ENCODE measurements at places on chromosomes 4 and X.
A peak's percentile ranks its signal among the peaks of the same experiment; 100 is the strongest.

DNA sequence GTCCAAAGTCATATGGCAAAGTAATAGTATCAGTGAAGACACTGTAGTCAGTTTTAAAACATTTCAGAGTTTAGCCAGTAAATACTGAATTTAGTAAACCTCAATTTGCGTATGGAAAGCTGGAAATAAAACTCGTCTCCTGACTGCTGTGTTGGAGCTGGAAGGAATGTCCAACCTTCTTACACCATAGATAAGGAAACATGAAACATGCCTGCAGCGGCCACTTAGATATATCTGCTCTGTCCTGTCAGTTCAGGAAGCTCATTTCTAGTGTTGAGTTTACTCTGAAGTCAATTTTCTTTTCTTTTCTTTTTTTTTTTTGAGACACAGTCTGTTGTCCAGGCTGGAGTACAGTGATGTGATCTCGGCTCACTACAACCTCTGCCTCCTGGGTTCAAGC lies 21.2 kb downstream of the ARHGAP10 start:
- DNase-seq: no peak

GRCh38 chrX:122582280-122582974 lies 601.7 kb upstream of the GRIA3 start:
- DNase-seq: no peak

DNA sequence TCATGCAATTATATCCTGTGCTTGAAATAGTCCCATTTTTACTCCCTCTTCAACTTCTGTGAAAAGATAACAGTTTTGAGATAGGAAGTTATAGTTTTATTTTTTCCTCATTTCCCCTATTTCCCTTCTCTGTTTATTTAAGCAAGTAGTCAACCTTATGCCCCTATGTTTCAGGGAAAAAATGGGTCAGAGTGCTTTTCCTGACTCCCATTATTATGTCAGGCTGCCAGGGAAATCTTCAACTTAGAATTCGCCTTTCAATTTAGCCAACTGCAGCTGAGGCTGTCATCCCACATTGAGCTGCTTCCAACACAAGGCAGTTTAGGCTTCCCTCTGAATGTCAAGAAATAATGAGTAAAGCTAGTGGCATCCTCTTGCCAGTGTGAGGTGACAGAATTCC lies 42.3 kb downstream of the NXT2 start:
- DNase-seq: no peak

DNA sequence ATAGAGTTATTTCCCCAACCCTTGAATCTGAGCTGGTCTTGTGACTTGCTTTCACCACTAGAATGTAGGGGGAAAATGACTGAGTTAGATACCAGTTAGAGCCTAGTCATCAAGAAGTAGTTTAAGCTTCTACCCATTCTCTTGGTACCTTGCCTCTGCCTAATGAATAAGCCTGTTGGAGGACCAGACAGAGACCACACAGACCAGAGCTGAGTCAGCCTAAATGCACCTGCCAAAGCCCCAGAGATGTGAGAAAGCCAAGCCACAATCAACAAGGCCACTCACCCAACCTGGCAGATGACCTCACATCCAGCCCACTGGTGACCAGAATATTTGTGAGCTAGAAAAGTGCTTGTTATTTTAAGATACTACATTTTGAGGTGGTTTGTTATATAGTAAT lies 85.2 kb upstream of the DCLK2 start:
- no peak for DNase-seq

DNA sequence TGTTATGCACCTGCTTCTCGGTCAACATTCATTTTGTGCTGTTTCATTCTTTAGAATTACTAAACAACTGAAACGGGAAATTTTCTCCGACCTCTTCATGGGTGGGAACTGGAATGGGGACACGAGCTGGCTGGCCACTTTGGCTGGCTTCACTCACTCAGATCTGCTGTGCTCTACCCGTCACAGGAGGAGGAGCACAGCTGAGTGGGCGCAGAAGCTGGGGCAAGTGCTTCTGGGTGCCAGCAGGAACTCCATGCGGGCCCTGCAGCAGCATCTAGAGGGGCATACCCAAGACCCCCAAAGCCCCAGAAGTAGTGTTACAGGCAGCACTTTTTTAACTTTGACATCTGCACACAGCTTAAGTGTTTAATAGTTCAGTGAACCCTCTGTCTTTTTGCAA lies 109.6 kb downstream of the TMEM144 start:
- DNase-seq: no peak

GRCh38 chrX:31487951-31488350 lies 416.1 kb upstream of the FTHL17 start:
- DNase-seq: no peak

DNA sequence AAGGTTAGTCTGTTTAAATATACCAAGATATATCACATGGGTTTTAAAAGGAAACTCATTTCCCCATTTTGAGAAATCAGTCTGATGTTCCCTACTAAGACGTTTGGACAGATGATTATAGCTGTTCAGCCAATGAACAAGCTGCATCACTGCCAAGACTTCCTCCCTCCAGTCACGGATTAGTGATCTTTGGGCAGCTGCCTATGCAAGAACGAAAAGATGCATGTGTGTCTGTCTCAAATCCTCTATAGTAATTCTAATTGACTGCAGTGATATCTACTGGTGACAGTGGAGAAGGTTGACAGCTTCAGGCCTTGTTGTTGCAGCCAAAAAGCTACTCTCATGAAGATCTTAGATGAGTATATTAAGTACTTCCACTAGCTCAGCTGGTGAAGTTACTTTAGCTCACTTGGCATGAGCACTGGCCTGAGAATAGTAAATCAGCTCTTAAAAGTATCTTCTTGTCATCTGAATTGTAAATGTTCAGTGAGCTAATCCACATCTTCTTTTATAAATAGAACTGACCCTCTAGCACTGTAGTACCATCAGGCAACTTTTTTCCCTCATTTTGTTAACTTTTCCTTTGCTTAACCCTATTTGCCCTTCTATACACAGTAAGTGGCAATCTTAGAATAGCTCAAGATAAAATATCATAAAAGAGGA lies 134.5 kb upstream of the PCDH10 start:
- DNase-seq: no peak

GRCh38 chrX:103831803-103832544 lies at the start of gene RAB9B:
Gene RAB9B, minus strand, starts transcription at chrX:103832257. Its CDS starts 6,473 bp downstream, at chrX:103825784.
- no peak for DNase-seq

DNA sequence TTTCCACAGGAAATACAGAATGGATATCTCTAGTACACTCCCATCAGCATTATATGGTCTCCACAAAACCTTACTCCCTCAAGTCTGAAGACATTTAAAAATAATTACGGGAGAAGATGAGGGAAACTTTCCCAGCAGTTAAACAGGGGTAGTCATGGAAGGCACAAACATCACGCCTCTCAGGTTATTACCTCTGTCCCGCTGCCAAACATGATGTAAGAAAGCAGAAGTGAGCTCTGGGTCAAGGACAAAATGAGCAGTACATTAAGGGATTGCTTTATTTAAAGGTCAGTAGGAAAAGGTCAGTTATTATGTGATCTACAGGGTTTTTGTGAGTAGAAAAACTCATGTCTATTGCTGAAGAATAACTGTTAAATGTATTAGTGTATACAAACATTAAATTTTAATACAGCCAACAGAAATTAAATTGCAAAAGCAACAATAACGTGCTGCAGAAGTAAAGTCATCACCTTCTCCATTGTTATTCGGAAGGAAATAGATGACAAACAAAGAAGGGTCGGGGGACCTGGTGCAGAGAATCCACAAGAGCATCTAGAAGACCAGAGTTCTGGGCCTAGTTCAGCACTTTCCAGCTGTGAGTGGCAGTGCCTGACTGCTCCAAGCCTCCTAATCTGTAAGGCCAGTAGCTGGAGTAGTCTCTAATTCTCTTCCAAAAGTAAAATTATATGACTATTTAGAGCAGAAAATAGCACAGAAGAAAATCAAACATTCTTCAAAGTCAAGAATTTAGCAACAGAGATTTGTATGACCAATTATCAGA lies 171.2 kb downstream of the PPP3CA start:
- no peak for DNase-seq

- no peak for DNase-seq
Observed at GRCh38 chrX:49001521-49002090, 458 bp downstream of the GRIPAP1 start.

DNA sequence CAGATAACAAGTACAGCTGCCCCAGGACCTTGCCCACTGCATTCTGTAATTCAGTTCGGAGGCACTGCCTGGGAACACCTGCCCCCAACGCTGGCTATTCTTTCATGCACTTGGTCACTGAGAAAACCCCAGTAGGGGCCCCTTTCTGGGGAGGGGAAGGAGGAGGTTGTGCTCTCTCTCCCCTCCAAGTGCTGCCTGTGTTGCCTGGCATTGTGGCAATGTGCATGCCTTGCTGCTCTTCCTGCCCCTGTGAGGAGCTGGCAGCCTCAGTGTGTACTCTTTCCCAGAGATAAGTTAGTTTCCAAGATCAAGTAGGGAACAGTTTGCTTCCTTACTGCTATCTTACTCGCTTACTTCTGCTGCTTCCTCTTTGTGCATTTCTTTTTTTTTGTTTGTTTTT lies 90.8 kb downstream of the AASDH start:
- DNase-seq: peak; percentile 65

GRCh38 chr4:108171339-108172230 lies 2.9 kb upstream of the LEF1 start:
- no peak for DNase-seq

Data from coronary artery (tissue), 2 donors.